ENCODE measurements at places on chromosomes 5 and 9.

DNA sequence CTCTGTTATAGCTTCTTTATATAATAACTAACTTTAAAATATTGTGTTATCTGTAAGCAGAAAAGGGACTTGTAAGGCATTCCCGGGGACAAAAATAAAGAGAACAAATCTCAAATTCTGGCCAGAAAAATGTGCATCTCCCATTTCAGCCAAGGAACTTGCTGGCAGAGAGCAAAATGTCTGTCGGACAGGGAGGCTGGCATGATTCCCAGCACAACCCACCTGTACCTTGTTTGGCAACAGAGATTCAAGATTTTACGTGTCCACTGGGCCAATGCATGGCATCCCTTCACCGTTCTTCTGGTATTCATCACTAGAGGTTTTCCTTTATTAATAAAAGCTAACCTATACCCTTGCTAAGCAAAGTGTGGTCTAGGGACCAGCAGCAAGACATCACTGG, 566.6 kb downstream of the PSAT1 start:
- DNase-seq: peak; percentile 30

DNA sequence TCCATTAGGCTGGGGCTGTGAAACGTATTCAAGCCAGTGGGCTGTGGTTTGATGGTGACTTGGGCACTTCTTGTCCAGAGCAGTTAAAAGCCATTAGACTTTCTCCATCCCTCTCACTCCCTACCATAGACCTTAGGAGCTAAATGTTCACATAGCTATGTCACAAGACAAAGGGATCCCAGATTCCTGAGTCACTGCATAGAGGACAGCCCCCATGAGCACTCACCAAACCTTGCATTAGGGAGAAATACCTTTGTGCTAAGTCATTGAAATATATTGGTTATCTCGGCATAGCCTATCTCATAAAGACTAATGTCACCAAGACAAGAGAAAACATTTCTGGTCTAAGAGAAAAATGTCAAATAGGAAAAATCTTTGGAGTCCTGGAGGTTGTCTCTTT, 104.3 kb downstream of the TRPM6 start:
- DNase-seq: peak; percentile 61

- DNase-seq: no peak
These were observed 232.8 kb downstream of the PDE4D start for GRCh38 chr5:59660737-59661136.

DNA sequence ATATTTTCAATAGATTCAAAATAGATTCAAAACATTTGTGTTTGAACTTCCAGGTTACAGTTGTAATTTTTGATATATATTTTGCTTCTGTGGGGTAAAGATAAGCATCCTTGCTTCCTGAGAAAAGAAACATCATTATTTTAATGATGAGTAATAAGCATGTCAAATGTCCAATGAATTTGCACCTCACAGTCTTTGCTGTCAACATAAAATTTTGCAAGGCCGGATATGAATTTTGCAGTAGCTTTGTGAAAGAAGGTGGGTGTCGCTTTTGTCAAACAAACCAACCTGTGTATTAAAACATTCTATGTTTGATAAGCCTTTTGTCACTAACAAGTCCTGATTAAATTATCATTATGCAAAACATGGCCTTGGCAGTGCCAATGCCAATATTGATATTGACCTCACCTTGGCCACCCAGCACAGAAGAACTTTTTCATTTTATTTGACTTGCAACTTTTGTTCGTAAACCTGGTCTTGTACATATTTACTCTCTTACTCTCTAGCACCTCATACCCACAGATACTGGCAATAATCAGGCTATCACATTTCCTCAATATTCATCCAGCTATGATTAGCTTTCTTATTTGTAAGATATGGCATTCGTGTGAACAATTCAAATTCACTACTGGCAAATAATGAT, 645.0 kb upstream of the KLF4 start:
- no peak for DNase-seq

DNA sequence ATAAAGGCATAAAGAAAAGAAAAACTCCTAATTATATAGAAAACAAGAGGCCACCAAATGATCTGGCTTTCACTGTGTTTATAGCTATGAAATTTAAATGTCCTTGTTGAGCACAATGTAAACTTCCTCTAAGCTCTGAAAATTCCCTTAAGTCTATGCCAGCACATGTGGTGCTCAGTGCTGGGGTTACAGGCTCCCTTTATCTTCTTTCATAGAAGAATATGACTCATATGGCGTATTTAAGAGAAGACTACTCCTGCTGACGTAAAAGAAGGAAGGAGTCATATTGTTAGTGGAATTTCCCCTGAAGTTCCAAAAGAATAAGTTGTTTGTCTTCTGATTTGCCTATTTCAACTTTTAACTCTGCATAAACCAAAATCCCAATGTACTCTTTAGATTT, 30.4 kb downstream of the RNF145 start:
- peak; percentile 99 for DNase-seq

DNA sequence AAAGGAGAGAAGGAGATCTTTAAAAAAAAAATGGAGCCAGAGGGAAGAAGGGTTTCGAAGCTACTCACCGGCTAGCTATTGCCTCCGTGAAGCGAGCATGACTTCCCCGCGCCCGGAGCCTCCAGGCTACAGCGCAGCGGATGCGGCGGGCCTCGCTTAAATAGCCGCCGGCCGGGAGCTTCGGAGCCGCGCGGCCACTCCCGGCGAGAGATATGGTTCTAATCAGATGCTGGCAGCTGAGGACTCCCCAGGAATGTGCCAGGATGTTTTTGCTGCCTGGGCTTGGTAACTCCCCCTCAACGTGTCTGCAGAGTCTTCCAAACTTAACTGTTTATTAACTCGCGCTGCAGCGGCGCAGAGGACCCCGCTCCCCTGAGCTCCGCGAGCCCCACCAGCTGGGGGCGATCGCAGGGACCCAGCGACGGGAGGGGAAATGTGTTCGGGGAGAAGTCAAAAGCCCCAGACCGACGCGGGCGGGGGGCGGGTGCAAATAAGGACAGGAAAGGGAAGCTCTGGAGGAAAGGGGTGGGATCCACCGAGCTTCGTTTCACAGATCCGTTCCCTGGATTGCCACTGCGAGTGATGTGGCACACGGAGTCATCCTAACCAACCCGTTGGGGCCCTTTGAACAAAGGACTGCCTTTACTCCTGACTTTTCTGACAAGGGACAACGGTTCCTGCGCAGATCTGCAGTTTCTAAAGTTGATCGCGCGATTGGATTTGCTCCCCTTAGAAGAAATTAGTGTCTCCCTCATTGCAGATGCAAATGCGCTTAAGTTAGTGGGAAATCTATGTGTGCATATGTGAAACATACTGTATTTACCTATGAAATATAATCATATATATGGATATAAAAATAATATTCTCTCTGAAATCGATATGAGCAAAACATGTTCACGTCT, at the start of gene DAB2:
DAB2 (minus strand) TSS at position 245 of the 902 bp plus-strand sequence. CDS start 30,660 bp downstream, outside the sequence.
- peak; percentile 96 for DNase-seq

DNA sequence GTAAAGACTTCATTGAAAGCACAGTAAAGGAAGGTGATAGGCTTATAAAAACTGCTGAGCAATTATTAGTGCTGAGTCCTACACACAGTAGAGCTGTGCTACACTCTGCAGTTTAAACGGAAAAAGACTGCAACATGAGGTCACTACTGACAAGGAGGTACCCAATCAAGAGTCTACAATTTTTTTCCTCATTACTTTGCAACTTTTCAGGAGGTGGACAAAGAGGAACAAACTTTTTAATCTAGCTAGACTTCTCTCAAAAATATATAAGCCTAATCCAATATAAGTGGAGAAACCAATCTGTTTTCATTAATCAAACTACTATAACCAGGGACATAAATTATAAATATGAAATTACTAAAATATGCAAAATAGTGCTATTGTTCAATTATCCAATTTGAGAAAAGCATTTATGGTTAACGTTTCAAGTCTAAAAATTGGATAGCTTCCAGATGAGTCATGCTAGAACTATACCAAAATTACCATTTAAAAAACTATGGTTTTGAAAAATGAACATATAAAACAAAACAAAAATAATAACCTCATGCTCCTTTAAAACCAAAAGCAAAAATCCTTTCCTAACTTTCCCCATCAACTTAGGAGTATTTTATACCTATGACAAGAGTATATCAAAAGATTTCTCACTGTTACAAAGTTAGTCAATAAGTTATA, 37.7 kb downstream of the FAM13B start:
- DNase-seq: peak; percentile 47

DNA sequence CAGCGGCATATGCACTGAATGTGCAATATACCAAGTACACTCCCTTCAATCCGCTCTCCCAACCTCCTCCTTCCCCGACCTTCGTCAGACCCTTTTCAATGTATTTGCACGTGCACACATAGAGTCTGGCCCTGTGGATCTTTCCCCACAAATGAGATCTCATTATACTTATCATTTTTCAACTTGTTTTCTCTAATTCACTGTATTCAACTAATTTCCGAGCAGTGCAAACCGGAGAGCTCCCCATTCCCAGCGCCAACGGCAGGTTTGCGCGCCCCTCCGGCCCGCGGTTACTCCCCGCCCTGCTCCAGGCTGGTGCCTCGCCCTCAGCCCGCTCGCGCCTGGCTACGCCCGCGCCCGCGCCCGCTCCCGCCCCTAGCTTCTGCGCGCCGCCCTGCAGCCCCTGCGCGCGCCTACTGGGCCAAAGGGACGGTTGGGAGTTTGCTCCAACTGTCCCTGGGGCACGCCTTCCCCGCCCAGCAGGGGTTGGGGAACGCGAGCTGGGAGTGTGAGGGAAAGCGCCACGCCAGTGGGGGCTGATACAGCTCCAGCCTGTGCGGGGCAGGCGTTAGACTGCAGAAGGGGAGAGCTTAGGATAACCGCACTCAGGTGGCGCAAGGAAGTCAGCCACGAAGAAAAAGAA, 3.3 kb upstream of the CDC20B start:
- DNase-seq: no peak

DNA sequence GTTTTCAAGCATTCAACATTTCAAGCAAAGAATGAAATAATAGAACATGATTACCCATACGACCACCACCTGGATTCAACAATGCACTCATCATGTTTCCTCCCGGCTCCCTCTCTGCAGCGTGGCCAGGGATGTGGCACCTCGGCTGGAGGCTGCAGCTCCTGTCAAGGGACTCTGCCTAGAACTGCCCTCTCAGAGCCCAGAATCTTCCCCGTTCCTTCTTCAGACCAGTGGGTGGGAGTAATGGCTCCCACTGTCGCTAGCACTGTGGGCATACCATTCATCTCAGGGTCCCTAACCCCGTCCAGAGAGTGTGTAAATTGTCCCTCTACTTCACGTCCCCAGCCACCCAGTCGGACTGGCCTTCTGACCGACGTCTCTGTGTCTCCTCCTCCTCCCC, 118.6 kb upstream of the COL5A1 start:
- DNase-seq: no peak

DNA sequence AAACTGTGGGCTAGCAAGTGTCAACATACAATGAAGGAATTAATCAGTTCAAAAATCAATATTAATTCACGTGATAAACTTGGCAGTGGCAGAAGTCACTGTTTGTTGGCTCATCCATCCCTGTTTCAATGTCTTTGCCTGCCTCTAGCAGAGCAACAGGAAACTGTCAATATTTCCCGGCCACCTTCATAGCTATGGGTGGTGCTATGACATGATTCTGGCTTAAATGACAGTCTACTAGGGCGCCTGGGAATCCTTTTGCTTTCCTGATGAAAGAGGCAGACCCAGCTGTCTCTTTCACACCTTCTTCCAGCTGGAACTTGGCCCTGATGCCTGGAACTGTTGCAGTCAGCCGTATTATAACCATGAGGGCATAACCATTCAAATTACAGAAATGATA, 72.1 kb upstream of the DNAH5 start:
- DNase-seq: no peak

- no peak for DNase-seq
These were observed 2.6 kb downstream of the NKD2 start for GRCh38 chr5:1011226-1011631.

DNA sequence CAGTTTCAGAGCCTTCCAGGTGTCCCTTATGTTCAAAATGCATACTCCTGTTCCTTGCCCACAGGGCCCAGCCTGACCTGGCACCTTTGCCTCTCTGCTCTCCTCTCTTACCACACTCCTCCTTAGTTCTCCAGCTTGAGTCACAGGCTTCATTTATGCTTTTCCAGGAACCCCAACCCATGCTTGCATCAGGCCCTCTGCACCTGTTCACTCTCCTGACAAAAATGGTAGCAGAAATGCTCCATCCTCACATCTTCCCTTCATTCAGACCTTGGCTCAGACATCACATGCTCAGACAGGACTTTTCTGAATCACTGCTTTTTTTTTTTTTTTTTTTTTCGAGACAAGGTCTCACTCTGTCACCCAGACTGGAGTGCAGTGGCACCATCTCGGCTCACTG, 15.1 kb upstream of the RNF145 start:
- no peak for DNase-seq

DNA sequence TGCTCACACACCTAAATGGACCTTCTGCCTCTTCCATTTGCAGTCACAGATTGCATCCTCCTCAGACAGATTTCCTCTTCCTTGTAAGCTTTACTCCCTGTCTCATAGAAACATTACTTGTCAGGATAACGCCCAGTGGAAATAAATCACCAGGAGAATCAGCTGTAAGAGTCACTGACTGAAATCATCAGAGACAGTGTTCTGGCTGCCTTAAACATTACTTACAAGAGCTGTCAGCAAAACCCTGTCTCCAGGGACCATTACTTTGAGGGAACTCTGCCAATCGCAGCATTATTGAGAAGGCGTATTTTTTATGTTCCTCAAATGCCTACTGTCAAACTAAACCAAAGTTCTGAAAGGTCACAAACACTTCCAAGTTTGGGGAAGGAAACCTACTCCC, 5.9 kb downstream of the DPYSL3 start:
- DNase-seq: peak; percentile 80

- DNase-seq: no peak
These were observed 304.7 kb downstream of the GABRG2 start for GRCh38 chr5:162372256-162372655.

- DNase-seq: peak; percentile 53
These were observed 515.2 kb upstream of the BRINP1 start for GRCh38 chr9:119884438-119884837.

DNA sequence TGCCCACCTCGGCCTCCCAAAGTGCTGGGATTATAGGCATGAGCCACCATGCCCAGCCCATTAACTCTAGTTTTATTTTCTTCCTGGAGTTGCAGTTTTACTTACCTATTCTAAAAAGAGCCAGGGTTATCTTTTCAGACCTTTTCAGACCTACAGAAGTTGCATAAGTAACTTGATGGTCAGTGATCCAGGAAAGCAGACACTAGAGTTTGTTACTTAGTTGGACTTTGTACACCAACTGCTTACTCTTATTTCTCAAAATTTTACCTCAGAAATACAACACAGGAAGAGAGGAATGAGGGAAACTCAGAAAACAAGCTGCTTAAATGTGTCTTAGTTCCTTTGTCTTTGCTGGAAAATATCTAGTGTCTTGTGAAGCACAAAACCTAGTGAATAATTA, 25.4 kb downstream of the RAD23B start:
- DNase-seq: no peak

GRCh38 chr5:36790847-36791246, 85.7 kb upstream of the NIPBL start:
- DNase-seq: peak; percentile 6

- no peak for DNase-seq
These were observed 165.7 kb downstream of the NPR3 start for GRCh38 chr5:32876791-32877190.

DNA sequence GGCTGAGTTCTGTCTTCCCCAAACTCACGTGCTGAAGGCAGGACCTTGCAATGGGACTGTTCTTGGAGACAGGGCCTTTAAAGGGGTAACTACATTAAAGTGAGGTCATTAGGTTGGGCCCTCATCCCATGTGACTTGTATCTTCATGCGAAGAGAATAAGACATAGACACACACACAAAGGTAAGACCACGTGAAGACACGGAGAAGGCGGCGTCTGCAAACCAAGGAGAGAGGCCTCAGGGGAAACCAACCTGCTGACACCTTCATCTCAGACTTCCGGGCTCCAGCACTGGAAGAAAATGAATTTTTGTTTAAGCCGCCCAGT, 50.7 kb upstream of the KCNMB1 start:
- DNase-seq: no peak

- DNase-seq: peak; percentile 90
These were observed 5.4 kb downstream of the LSM11 start for GRCh38 chr5:157748760-157749461.
